Non-pigmented ciliary epithelial cell (primary cell): ENCODE measurements at places on chromosomes 5 and 9.

DNA sequence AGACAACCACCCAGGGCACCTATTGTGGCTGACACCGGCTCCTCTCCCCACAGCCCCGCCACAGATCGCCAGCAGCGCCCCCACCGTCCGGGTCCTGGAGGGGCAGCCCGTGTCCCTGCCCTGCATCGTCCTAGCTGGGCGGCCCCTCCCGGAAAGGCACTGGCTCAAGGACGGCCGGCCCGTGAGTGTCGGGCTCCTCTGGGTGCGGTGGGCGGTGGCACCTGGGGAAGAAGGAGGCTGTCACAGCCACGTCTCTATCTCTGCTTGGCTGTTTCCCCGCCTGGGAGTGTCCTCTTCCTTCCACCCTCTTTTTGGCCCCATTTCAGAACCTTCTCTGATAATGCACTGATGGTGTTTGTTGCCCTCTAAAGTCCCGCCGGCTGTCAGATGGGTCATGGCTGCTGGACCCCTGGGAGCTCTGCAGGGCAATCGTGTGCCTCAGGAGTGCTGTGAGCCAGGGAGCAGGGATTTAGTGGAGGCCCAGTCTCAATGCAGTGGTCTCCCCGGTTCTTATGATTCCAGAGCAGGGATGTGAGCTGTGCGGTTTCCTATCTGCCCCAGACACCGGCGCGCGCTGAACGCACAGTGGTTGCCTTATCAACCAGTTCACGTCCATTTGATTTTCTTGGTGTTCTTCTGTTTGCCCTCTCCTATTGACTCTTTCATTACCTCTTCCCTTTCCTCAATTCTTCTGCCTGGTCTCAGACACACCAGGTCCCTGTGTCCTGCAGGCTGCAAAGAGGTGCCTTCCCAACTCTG is 55.3 kb downstream of the HMCN2 start:
- no peak for DNase-seq

- no peak for DNase-seq
Observed at GRCh38 chr5:16759147-16759773, 142.5 kb upstream of the RETREG1 start.

DNA sequence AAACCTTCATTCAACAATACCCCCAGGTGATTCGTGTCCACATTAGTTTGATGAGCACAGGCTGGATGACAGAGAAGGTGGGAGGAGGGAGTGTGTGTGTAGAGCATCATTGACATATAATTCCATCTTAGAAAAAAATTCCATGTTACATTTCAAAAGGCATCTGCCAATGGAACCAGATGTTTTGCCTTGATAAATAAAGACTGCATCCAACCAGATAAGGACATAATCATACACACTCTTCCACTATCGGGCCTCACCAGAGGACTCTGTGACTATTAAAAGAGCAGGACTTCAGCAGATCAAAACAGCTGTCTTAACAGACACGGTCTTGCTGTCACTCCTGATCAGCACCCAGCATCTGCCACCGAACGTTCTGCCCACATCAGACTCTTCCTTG is 96.4 kb upstream of the SPIN1 start:
- DNase-seq, result no peak

- DNase-seq, result no peak
Observed at GRCh38 chr5:16364910-16365309, 100.7 kb downstream of the ZNF622 start.

GRCh38 chr5:73229271-73229670 is 56.3 kb downstream of the TMEM174 start:
- no peak for DNase-seq
